Adipose tissue (tissue), 3 donors: ENCODE measurements at places on chromosomes 2 and 18. TPM values are rescaled to one million over a fixed set of nuclear protein-coding genes. Genes with fewer than 3 reads are reported as not detected.

Gene KYNU
- polyA plus RNA-seq: 0.30 TPM

Gene DCTN1
- polyA plus RNA-seq: 40.0 TPM

Gene SIX3
- not detected for polyA plus RNA-seq

Gene GYPC
- polyA plus RNA-seq: 343 TPM

Gene FAM228B
- 10.8 TPM for polyA plus RNA-seq

Gene EN1
- 0.43 TPM for polyA plus RNA-seq

Gene ABCB11
- 0.02 TPM for polyA plus RNA-seq

Gene RGPD8
- polyA plus RNA-seq: 0.65 TPM

Gene DLGAP1
- polyA plus RNA-seq: 0.09 TPM

Gene TACR1
- 0.18 TPM for polyA plus RNA-seq

Gene GPC1
- 62.0 TPM for polyA plus RNA-seq

Gene ELAC1
- polyA plus RNA-seq: 9.7 TPM

Gene MC4R
- polyA plus RNA-seq: not detected

Gene IL1A
- polyA plus RNA-seq: 1.2 TPM

Gene TFCP2L1
- 1.6 TPM for polyA plus RNA-seq

Gene ATOH8
- 57.5 TPM for polyA plus RNA-seq

Gene RGPD4
- not detected for polyA plus RNA-seq

Gene ABCG8
- 0.07 TPM for polyA plus RNA-seq

Gene TEKT4
- polyA plus RNA-seq: not detected

Gene L3MBTL4
- polyA plus RNA-seq: 1.8 TPM

Gene HOXD12
- polyA plus RNA-seq: not detected

Gene LCT
- polyA plus RNA-seq: 0.11 TPM

Gene DNER
- 10.8 TPM for polyA plus RNA-seq

Gene IL36A
- 0.45 TPM for polyA plus RNA-seq

Gene TRIB2
- 31.6 TPM for polyA plus RNA-seq

Gene AQP12B
- polyA plus RNA-seq: 159 TPM

Gene SFTPB
- polyA plus RNA-seq: 1.7 TPM

Gene TMEM178A
- 0.29 TPM for polyA plus RNA-seq

Gene CYTIP
- polyA plus RNA-seq: 8.1 TPM

Gene DSG4
- 0.01 TPM for polyA plus RNA-seq

Gene RIT2
- polyA plus RNA-seq: not detected
